HTR-8/SVneo (cell line): ENCODE measurements at places on chromosomes 1 and 21.

GRCh38 chr1:198416296-198416695 is 124.2 kb downstream of the ATP6V1G3 start:
- no peak for DNase-seq

DNA sequence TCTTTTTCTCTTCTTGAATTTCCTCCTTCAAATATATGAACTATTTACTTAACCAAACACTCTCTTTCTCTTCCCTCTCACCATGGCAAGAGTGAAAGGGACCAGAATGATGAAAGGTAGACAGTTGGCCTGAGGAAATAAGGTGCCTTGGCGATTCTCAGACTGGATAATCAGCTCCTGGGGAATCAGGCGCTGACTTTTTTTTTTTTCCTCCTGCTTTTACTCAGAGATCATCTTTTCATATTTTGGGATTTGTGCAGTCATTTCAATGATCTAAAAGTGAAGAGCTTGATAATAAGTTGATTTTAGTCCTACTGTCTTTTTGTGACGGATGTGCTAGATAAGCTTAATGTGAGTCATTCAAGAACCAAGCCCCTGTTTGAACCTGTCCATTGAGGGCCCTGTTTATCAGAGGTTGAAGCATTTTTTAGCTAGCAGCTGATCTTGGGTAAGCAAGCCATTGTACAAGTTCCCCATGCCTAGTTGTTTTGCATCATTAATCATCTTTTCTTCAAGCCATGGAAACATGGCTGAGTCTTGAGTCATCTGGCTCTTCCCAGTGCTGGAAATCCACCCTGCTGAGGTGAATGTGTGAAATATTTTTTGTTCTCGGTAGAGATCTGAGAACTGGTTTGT is 40.8 kb downstream of the ITSN1 start:
- peak; percentile 67 for DNase-seq

GRCh38 chr1:76595024-76595423 is 272.3 kb upstream of the ST6GALNAC5 start:
- DNase-seq: no peak

- no peak for DNase-seq
Measured at GRCh38 chr1:220301630-220302029, 29.4 kb upstream of the RAB3GAP2 start.

GRCh38 chr1:172895761-172896160 is 155.0 kb downstream of the TNFSF18 start:
- DNase-seq: no peak

- no peak for DNase-seq
Measured at GRCh38 chr1:190147616-190148015, 330.0 kb downstream of the BRINP3 start.

- no peak for DNase-seq
Measured at GRCh38 chr1:159040206-159040605, 30.5 kb downstream of the IFI16 start.

- DNase-seq: no peak
Measured at GRCh38 chr1:47962750-47963492, 34.3 kb downstream of the TRABD2B start.

- no peak for DNase-seq
Measured at GRCh38 chr1:19414515-19415121, 70.7 kb downstream of the CAPZB start.

- no peak for DNase-seq
Measured at GRCh38 chr1:8862528-8862927, 16.0 kb downstream of the ENO1 start.

GRCh38 chr1:47184822-47185677 is 4.8 kb downstream of the PDZK1IP1 start:
- no peak for DNase-seq

DNA sequence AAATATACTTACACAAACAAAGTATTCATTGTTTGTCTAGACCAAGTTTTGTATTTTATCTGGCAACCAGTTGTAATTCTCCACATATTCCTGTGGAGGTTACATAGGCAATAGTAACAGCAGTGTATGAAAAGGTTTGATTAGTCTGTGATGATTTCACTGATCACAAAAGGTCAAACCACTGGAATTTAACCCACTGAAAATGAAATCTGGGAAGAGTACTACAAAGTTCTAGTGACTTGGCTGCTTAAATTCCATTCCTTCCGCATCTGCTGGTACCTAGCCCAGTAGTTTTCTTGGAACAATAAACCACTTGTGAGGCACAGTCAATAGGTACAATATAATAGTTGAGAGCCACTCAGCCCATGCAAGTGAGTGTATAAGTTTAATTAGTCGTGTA is 205.4 kb downstream of the NFIA start:
- no peak for DNase-seq
